ENCODE measurements at places on chromosomes 5 and 9.

DNA sequence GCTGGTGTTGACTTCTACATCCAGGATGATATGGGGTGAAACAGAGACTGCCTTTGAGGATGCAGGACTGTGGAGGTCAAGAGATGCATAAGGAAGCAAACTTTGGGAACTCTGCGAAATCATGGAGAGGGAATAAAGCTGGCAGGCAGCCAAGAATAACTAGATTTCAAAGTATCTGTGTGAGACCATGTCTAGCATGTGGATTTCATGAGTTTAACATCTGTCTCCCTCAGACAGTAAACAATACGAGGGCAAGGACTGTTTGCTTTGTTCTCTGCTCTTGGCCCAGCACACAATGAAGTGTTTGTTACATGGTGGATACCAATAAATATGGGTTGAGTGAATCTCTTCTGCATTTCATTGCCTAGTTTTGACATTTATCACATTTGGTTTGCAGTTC, 71.3 kb downstream of the RASEF start:
- DNase-seq: no peak

DNA sequence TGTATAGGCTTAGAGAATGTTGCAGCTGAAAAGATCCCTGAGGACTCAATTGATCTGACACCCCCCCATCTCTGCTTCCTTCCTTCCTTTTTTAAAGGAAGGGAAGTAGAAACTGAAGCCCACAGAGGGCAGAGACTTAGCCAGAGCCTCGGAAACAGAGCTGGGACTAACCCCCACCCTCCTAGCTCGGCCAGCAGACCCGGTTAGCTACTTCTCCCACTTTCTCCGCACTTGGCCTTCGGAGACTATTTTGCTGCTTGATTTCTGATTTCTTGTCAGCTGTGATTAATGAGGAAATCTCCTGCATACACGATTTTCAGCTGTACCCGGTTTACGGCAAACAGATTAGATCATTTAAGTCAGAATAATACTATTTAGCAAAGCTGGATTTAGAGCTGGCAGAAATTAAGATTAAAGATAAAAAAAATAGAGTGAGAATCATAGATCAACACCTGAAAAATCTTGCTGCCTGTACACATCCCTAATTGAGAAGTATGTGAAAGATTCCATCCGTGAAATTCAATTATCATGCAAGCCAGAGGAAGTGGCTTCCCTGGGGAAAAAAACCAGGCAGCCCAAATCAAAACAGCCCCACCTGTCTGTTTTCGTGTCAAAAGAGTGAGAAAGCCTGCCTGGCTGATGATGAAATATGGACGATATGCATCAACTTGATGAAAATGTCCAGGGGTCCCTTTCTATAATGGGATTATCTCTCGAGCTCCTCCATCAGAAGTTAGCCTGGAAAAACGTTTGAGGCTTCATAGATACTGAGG, 159.5 kb upstream of the SHB start:
- DNase-seq: no peak

- no peak for DNase-seq
These were observed 6.2 kb downstream of the ADAMTSL2 start for GRCh38 chr9:133540698-133541025.

- no peak for DNase-seq
These were observed 68.4 kb downstream of the ACTBL2 start for GRCh38 chr5:57414191-57414590.

- no peak for DNase-seq
These were observed 380.8 kb downstream of the EBF1 start for GRCh38 chr5:158718738-158719505.

DNA sequence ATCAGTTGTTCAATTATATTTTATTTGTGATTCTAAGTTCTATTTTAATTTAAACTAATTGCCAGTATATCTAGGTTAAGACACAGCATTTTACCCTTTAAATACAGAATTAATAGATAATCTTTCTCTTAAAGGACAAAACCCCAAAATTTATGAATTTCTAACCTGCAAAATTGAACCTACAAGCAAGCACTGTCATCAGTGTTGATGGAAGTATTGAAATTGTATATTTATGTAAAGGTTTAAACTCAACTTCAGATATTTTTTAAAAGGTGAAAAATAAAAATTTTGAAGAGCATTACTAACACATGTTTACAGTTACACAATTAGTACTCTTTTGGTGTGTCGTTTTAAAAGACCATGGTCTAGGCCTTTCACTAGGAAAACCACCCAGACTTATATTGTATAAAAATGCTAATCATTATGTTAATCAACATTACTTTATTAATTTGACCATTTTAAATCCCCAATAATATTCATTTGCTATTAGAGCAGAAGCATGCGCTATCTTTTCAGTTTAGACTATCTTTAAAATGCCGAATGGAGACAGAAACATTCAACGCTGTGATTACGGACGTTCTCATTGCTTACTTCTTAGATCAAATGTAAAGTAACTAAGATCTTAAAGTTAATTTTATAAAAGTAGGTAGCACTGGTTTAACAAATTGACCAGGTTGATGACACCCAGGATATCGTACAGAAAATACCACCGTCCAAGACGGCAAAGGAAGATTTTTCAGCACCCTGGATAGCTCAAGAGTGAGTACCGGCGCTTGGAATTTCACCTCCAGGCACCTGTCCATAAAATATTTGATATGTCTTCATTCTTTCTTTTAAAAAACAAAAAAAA, 3.2 kb downstream of the OTP start:
- DNase-seq: no peak

DNA sequence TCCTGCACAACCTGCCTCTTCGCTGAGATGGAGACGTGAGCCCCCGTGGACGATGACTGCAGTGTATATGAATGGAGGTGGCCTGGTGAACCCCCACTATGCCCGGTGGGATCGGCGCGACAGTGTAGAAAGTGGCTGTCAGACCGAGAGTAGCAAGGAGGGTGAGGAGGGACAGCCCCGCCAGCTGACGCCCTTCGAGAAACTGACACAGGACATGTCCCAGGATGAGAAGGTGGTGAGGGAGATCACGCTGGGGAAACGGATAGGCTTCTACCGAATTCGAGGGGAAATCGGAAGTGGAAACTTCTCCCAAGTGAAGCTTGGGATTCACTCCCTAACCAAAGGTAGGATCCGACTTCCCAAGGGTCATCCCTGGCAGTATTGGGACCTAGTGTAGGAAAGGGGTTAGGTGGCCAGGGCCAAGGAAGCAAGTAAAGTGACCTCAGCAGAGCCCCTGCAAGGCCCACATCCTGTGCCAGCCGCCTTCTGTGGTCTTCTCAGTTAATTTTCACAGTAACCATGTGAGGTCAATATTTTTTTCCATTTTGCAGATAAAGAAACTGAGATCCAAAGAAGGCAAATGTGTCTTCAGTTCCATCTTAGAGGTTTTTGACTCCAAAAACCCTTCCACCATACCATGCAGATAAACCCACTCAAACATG, 53.8 kb downstream of the NIM1K start:
- no peak for DNase-seq

DNA sequence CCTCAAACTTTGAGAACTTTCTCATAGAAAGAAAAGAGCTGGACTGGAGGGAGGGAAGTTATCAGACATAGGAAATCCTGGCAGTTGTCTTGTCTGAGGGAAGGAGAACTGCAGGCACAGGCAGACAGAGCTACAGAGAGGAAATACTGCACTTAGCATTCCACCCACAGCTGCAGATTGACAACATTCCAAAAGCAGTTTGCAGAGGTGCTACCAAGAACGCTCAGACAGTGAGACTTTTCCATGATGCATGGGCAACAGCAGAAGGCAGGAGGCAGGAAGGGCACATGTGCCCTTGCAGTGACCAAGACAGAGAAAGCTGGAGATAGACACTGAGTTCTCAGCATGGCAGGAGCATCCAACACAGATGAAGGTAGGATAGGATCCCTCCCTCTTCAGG, 327.5 kb upstream of the ZNF462 start:
- DNase-seq: no peak

DNA sequence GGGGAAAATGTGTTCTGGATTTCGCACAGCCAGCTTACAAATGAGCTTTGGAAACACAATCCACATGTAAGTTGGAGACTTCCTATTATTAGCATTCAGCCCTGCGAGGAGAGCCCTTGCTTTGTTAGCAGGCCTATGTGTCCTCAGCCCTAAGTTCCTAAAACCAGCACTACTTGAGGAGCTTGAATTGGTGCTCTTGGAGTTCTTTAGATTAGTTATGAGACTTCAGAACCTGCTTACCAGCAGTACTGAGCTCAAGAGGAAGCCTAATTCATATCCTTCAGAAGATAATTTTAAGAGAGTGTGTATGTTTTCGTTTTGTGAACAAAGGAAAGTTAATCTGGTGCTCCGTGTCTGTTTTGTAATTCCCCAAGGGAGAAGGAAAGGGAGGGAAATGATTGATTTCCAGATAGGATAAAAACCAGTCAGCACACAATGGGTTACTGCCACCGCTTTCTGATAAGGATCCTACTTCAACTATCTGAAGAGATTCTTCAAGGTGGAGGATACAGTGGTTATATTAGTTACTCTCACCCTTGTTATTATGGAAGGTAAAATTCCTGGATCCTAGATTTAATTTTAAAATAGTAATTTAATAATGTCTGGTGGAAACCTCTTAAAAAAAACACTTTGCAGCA, 35.2 kb downstream of the PIK3R1 start:
- no peak for DNase-seq

DNA sequence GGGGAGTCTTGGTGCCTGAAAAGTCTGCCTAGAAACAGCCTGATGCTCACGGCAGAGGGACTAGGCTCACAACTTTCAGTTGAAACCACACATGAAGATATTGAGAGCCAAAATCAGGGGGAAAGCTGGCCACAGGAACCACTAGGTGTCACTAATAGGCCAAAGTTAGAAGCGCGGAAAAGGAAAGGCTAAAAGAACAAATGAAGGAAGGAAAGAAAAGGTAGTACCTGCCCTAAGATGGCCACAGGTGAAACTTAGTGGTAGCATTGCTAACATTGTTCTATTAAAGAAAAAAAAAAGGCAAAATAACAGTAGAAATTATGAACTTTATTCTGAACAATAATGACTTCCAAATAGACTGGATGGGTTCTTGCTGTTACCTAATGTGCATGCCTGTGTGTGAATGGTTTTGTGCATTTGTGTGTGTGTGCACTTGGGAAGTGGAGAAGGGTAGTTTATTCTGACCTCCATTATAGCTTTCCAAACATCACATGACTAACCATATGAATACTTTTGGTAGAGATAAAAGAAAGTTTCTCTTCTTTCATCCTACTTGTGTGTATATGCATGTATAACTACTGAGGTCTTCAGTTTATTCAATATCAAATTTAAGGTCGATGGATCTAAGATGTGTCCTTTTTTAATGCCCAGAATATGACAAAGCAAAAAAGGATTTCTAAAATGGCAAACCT, 2.1 kb upstream of the RFESD start:
- DNase-seq: no peak

- no peak for DNase-seq
These were observed 134.0 kb downstream of the SLC1A3 start for GRCh38 chr5:36740259-36740898.

GRCh38 chr5:60148366-60148765, 254.8 kb upstream of the PDE4D start:
- no peak for DNase-seq

DNA sequence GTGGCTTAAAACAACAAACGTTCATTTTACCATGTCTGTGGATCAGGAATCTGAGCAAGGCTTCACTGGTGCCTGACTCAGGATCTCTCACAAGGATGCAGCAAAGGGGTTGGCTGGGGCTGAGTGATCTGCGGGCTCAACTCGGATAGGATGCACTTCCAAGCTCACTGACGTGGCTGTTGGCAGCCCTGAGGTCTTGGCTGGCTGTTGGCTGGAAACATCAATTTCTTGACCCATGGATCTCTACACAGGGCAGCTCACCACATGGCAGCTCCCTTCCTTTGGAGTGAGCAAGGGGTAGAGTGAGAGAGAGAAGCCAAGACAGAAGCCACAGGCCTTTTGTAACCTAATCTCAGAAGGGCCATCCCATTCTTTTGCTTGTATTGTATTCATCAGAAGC, 202.1 kb downstream of the NXNL2 start:
- DNase-seq: no peak

GRCh38 chr9:20031836-20032235, 243.0 kb upstream of the SLC24A2 start:
- DNase-seq: no peak

DNA sequence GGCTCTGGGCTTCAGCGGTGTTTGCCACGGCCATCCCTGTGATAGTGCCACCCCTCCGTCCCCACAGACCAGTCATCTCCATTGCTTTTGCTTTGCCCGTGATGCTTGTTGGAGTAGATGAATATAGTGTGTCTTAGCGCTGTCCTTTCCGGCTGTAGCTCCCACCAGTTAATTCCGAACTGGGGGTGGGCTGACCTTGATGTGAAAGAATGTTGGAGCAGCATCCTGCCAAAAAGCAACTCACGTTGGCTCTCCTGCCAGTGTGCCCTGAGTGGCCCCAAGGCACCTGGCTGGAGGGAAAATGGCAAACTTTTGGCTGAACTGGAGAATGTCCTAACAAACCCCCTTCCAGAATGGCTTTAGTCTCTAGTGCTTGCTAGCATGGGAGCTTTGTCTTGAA, 20.0 kb downstream of the CLTA start:
- no peak for DNase-seq

- DNase-seq: no peak
These were observed 20.7 kb downstream of the IGIP start for GRCh38 chr5:140146523-140146842.

GRCh38 chr9:4079906-4080305, 220.0 kb downstream of the GLIS3 start:
- DNase-seq: no peak

DNA sequence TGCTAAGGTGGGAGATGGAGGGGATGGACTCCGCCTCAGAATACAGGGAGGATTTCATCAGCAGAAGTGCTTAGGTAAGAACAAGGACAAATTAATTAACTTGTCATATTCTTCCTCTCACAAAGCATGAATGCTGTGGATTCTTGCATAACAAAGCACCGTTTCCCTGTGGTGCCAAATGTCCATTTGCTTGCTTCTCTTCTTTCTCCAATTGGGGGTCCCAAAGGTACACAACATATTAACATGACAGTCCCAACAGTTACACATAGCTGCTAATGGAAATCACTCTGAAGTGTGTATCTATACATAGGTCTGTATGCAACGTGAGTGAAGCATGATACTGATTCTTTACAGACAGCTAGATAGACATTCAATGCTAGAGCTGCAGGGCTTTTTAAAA, 146.7 kb upstream of the EFNA5 start:
- DNase-seq: no peak

DNA sequence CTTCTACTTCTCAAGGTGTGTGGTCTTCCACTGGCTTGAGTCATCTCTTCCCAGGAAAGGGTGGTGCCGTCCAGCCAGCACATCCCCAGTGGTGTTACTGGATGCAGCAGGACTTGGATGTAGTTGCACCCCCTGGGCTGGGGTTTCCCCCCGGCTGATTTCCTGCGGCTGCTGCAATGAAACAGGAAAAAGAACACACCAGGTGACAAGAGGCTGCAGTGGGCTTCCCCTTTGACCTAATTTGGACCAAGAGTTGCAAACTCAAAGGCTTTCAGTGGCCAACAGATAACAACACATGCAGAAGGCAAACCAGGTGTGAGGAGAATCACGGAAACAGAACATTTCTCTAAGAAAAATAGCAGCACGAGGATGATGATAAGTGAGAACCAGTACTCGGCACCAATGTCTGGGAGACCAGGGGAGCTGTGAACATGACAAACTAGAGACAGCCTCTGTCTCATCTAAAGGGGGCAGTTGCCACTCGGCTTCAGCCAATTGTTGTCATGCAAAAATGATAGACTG, 83.7 kb downstream of the PDE6A start:
- DNase-seq: no peak

- peak; percentile 38 for DNase-seq
These were observed 13.7 kb upstream of the FCHSD1 start for GRCh38 chr5:141664733-141665461.

GRCh38 chr5:151696470-151697061, 9.9 kb upstream of the SPARC start:
- DNase-seq: no peak
